Activated naive CD4-positive, alpha-beta T cell treated with anti-CD3 and anti-CD28 coated beads, Interleukin-2, amount 10 ng/mL, durations not matched to agents 7 days and 5 days (primary cell): ENCODE measurements at places on chromosomes 4 and X.
A peak's percentile ranks its signal among the peaks of the same experiment; 100 is the strongest.

GRCh38 chr4:65670331-65671031, at the start of gene EPHA5:
Gene EPHA5 (minus strand): TSS chr4:65670489. CDS start chr4:65669742, 747 bp downstream.
- no peak for DNase-seq

GRCh38 chr4:174708381-174708780, 120.7 kb downstream of the GLRA3 start:
- no peak for DNase-seq

GRCh38 chr4:1201851-1202525, 29.6 kb upstream of the SPON2 start:
- DNase-seq: peak; percentile 89

GRCh38 chrX:19593690-19594089, 78.4 kb upstream of the MAP3K15 start:
- DNase-seq: peak; percentile 27

GRCh38 chrX:67692246-67692645, 148.4 kb downstream of the AR start:
- DNase-seq: no peak

GRCh38 chr4:52836120-52836519, 26.0 kb upstream of the RASL11B start:
- no peak for DNase-seq

DNA sequence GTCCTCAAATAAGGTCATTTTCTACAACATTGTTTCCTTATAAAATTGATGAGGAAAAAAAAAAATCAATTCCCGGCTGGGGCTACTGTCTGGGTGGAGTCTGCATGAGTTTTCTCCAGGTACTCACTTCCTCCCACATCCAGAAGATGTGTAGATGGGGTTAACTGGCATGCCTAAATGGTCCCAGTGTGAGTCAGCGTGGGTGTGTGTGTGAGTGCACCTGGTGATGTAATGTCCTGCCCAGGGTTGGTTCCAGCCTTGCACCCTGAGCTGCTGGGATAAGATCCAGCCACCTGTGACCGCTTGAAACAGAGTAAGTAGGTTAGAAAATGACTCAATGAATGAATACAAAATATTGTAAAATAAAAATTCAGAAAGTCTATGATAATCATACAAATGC, 11.1 kb downstream of the USP26 start:
- no peak for DNase-seq

DNA sequence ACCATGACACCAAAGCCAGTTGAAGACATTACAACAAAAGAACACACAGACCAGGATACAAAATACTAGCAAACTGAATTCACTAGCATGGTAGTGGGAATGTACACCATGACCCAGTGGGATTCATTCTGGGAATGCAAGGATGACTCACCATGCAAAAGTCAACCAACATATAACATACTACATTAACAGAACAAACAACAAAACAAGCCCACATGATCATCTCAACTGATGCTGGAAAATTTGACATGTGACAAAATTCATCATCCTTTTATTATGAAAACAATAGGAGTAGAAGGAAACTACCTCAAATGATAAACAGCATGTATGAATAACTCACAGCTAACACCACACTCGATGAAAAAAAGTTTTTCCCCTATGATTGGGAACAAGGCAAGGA, 190.2 kb downstream of the DCLK2 start:
- DNase-seq: no peak

DNA sequence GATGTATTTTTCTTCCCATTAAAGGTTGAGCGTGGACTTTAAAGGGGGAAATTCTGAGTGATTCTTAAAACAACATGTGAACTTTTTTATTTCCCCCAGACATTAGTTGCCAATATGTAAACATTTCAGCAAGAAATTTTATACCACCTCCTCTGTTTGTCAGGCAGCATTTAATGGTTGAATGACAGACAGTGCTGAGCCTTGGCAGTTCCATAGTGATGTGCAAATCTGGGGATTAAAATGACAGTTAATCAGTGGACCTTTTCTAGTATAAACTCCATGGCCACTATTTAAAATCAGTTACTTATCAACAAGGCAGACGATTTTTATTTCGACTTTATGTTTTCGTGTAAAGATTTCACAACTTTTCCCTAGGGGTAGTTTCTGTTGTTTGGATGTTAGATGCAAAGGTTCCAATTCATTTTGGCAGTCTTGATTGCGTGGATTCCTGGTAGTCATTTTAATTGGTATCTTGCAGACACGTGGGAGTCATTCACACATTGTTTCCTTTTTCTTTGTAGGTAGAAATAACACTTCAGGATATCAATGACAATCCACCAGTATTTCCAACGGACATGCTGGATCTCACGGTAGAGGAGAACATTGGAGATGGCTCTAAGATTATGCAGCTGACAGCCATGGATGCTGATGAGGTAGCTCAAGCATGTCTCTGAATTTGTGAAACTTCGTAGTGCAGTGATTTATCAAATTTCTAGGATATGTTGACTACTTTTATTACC, 83.7 kb downstream of the FAT4 start:
- DNase-seq: no peak

- no peak for DNase-seq
Observed at GRCh38 chrX:103586314-103586646, 965 bp downstream of the TCEAL4 start.

- DNase-seq: no peak
Observed at GRCh38 chrX:8520178-8520577, 55.5 kb downstream of the VCX3B start.

GRCh38 chr4:68216501-68216900, 29.0 kb downstream of the TMPRSS11B start:
- DNase-seq: no peak

DNA sequence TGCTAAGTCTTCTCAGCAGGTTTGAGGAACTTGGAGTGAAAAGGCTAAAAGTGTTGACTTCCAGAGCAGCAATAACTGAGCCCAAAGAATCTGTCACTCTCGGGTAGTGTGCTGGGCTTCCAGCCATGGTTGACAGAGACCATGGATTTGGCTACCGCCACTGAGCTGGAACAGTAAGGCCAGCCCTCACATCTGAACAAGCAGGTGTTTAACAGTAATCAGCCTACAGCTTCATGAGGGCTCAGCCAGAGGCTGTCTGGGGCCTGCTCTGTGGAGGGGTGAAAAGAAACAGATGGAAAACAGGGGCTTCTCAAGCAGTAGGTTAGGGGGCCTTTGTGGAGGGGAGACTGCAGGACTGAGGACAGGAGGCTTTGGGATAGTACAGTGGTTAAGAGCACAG, 14.9 kb downstream of the RASL11B start:
- DNase-seq: no peak

DNA sequence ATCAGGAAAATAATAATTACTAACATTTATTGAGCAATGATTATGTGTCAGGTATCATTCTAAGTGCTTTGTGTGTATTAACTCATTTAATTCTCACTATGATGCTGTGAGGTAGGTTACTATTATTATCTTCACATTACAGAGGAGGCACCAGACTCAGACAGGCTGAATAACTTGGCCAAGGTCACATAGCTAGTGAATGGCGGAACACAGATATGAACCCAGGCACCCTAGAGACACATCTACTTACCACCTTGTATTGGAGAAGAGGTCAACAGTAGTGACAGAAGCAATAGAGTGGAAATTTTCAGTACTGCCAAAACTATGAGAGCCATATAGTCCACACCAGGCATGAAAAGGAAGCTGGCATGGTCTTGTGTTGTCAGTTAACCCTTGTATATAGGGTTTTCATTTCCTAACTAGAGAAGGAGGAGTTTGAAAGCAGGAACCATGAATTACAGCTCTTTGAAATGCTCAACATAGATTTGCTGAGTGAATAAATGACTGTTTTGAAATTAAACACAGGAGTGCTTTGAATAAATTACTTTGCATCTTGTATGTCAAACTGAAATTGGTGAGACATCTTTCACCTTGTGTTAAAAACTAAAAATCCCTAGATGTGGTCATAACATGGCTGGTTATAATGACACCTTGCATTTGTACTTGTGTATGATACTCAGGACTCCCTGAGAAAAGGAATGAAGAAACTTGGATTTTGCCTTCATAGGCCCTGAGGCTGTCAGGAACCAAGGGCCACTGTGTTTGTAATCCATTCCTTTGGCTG, 71.8 kb downstream of the RTL9 start:
- no peak for DNase-seq

DNA sequence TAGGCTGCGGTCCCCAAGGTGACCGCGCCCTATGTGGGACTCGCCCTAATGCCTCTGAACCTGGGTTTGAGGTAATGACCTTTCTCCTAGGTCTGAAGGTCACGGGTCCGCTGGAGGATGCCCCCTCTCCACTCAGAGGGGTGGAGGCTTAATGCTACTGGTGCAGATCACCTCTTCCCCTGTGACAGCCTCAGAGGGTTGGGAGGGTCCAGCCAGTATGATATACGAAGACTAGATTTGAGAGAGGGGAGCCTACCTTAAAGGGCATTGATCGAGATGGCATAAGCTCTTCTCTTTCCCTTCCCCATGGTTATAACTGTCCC, 1.0 kb downstream of the SLC25A5 start:
- DNase-seq: no peak

DNA sequence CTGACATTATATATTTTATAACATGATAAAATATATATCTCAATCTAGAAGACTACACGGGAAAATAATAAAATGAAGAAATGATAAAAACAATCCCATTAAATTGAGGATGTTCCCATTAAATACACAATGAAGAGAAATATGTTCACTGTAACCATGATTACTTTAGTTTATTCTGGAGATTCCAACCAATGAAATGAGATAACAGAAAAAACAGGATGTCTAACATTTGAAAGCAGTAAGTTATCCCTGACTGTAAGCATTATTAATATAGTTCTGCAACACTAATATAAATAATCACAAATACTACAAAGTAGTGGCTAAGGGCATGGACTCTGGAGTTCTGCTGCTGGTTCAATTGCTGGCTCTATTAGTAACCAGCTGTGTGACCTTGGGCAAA, 169.4 kb downstream of the RNF150 start:
- no peak for DNase-seq

DNA sequence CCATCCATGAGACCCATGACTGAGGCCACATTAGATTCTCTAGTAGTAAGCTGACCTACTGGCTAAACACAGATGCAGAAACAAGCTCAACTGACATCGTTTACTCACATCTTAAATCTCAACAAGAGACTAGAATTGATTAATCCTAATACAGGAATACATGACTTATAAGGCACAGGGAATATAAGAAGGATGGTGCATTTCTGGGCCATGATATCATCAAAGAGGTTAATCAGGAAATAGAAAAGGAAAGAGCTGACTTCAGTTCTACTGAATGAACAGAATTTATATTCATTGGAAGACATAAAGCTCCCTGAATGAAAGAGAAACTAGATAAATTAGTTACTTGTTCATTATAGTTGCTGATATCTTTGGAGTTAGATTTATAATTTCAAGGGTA, 1406.5 kb downstream of the STIM2 start:
- DNase-seq: no peak

DNA sequence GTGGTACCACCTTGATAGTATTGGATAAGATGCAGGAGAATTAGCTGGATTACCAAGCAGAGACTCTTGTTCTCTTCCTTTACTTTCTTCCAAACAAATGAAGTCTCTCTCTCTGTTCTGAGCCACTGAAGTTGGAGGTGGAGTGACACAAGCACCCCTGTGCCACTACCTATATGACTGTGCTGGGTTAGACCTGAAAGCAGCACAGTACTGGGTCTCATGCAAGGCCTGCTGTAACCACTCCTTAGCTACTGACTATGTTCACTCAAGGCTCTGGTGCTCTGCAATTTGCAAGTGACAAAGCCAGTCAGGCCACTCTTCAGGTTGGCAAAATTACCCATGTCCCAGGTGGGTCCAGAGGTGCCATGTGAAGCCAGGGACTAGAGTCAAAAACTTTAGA, 389.6 kb upstream of the MAOA start:
- DNase-seq: no peak

DNA sequence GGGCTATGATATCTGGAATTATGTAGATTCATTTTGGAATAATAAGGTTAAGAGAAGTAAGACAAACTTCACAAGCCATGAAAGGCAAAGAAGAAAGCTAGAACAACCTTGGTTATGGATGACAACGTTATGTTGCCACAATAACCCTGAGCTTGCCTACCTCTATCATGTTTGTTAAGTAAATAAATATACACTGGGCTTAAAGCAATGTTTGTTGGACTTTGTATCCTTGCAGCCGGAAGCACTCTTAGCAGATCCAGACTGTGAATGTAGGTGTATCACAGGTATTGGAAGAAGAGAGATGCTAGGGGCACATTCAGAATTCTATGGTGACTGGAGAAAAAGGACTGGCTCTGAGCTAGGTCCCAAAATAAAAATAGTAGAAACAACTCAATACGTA, 214.4 kb downstream of the HS3ST1 start:
- DNase-seq: no peak
